ENCODE measurements at places on chromosomes 16 and 17.

GRCh38 chr16:85479972-85480726 is 133.0 kb upstream of the GSE1 start:
- no peak for DNase-seq

DNA sequence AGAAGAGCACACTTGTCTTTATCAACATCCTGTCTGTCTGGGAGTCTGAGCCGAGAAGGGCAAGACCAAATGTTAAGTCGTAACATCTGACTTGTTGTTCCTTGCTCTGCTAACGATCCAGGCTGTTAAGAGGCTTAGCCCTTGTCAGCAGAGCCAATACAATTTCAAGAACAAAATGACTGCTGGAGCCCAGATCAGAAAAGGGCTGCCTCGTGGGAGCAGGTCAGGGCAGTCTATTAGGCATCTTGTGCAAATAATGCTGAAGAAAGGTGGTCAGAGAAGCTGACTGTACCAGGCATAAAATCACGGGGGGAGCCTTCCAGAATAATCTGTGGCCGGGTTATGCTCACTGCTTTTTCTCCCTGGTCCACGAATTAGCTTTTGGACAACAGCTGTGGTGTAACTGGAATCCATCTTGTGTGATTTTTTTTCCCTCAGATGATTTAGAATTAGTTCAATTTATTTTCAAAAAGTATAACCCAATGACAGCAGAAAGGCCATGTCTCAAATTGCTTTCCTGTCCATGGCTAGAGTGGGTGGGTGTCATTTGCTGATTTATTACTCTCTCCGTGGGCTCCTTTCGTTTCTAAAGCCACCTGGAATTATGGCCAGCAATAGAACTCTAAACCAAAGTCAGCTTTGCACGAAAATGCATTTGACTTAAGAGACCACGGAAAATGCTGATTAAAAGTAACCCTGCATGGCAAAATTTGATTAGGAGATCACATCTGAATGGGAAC is 221.1 kb upstream of the HSBP1 start:
- no peak for DNase-seq

- DNase-seq: no peak
Measured at GRCh38 chr16:73915935-73916334, 380.7 kb upstream of the PSMD7 start.

DNA sequence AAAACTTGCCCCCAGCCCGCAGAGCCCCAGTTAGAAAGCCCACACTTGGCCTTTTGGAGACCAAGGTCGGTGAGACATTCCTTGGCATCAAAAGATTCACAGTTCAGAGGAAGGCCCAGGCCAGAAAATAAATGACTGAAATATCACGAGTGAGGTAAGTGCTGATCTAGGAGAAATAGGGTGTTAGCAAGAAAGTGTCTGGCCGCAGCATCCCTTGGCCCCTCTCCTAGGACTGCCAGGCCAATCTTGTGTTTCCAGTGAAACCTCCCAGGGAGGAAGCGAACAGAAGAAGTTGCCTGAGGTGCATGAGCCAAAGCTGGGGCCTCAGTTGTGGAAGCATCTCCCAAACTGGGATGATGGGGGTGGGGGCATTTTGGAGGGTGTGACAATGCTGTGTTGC is 22.5 kb upstream of the NSMCE1 start:
- DNase-seq: no peak

DNA sequence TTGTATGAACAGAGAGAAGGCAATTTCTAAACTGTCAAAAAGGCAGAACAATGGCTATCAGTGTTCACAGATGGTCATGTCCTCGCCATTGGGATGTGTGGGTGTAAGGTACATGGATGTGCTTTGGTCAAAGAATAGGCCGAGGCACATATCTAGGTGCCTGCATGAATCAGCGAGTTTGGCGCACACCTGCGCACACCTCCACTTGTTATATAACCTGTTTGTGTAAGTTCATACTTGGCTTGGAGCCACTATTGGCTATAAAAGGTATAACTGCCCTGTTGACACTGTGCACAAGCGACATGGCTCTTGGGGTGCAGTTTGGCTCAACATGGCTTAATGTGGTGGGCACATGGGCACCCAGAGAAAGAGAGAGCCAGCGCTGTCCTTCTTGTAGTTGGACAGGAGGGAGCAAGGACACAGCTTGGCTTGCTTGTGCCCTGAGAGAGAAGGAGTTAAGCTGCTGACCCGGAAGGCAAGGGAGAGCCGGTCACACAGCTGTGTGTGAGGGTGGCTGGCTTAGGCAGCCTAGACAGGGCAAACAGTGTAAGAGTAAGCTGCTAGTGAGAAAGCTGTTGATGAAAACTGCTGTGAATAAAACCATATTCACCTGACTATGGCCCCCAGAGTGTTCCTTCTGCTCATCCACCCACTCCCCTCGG is 499.1 kb downstream of the KCNJ2 start:
- DNase-seq: no peak

DNA sequence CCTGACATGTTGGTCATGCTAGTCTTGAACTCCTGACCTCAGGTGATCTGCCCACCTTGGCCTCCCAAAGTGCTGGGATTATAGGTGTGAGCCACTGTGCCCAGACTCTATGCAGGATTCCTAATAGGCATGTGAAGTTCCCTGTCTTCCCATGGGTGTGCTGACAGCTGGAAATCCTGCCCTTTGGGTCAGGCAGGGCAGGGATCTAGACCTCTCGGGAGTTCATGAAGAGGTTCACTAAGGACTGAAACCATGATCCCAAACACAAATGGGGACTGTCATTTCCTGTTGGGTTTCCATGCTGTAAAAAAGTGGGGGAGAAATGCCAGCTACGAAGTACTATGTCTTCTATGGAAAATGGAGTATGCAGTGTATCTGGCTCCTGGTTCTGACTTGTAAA is 52.1 kb downstream of the HIC1 start:
- no peak for DNase-seq

DNA sequence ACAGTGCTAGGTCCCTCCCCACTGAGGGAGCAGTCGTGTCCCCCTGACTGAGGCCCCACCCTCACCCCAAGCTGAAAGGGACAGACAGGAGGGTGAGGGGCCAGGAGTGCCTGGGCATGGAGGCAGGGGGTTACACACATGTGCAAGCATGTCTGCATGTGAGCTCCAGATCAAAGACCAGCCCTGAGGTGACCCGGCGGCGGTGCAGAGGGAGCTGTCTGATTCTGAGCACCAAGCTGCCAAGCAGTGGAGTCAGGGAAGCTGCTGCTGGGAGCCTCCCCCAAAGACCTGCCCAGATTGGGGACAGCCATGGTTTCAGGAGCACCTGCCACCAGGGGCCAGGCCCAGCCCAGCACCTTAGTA is 5.5 kb downstream of the DLX3 start:
- DNase-seq: no peak

- no peak for DNase-seq
Measured at GRCh38 chr17:15039366-15039765, 225.8 kb downstream of the PMP22 start.

DNA sequence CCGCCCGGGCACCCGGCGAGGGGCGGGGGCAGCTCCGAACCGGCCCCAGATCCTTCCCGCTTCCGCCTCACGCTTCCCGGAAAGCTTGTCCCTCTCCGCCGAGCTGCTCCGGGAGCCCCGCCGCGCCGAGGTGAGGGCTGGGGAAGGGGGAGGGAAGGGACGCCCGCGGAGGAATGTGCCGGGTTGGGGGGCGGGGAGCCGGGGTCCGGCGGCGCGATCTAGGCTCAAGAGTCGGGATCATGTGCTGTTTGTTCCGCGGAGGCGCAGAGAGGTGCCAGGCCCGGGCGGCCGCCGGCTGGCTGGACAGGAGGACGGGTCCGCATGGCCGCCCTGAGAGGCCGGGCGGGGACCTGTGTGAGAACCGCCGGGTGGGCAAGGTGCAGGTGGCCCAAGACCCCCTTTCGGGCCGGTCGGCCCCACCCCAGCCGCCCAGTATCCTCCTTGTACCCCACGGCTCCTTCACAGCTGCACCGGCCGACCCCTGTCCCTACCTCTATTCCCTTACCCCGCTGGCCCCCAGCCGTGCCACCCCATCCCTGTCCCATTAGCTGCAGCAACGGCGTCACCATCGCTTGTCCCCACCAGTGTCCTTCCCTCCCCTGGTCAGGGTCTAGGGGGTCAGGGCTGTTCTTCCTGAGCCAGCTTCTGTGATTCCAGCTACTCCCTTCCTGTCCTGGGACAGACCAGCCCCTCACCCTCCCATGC is 429 bp downstream of the KIF1C start:
- DNase-seq: no peak

DNA sequence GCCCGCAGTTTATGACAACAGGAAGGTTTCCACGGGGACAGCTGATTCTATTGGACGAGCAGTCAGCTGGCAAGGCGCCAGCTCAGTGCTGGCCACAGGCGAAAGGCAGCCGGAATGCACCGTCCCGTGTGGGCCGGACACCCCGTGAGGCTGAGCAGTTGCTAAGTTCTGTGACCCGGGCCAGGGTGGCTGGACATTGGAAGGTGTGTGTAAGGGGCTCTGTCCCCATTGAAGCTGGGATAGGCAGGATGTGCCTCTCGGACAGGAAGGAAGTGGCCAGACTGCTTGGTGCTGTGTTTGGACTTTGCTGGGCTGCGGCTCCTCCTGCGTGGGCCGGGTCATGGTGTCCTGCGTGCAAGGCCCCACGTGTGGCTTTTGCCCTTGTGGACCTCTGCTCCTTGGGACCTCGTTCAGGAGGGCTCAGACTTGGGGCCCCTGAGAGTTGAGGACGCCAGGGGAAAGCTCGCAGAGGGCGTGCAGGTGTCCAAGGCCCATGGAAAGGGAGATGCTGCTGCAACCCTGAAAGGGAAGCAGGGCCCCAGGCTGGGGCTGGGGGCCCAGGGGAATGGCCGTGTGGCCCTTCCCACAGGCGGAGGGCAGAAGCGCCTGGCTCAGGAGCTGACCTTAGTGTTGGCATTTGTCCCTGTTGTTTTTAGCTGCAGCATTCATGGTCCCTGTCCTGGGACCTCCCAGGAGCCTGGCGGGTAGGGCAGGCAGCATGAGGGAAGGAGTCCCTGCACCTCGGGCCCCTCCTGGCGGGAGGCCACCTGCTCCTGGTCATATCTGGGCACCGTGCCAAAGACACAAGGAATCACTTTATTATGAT is 10.0 kb downstream of the BAIAP2 start:
- no peak for DNase-seq

DNA sequence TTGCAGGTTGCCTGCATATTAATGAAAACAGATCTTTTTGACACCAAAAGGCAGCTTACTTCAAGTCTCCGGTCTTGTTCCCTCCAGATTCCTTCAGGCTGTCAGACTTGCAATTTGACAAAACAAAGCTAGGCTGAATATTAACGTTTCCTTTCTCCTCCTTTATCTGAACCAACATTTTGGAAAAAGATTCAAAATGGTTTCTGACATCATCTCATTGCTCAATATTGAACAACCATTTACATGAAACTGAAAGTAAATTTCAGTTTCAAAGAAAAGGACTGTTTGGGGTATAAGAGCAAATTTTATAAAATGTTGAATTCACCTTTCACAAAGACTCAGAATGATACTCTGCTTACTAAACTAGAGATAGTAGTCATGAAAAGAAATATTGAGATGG is 521.8 kb downstream of the KCNJ2 start:
- no peak for DNase-seq

GRCh38 chr16:86934581-86935375 is 356.4 kb downstream of the FOXL1 start:
- no peak for DNase-seq

Measured in effector memory CD4-positive, alpha-beta T cell (primary cell).